Pancreas (tissue), 10 donors: ENCODE measurements at places on chromosomes 7 and 10.

DNA sequence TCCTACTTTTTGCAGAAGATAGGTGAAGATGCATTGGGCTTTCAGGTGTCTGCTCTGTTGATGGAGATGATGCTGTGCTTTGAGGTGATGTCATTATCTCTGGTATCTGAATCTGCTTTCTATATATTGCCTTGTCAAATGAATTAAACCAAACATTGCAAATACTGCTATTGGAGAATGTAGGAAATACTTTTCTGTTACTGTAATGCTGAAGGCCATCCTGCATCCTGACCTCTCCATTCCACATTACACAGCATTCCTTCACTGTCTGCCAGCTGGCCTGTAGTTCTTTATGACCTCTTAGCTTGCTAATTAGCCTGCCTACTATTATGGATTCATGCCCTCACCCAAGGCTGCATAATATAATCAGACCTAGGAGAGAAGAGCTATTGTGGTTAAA is 73.2 kb downstream of the VCL start:
- DNase-seq, result no peak

DNA sequence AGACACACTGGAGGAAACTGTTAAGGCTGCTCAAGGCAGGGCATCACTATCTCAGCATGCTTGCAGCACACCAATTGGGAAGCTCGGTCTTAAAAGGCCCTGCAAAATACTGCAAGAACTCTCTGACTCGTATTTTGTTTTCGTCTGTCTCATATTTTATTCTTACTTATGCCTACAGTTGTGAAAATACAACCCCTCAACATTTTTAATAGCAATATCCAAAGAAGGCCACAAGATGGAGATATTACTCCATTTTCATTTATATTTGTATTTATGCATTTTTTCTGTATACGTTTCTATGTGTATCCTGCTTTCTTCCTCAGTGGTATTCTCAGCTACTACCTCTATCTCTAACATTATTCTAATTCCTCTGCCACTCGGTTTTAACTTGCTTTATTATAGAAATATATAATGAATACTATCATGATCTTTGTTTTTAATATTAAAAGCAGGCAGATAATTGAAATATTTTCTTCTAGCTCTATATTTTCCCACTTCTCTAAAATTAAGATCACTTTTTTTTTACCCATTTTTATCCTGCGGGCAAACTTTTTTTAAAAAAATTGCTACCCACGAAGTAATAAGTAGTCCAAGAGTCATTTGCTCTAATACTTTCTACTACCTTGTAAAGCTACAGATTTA is 10.0 kb downstream of the DNAJC1 start:
- no peak for DNase-seq

DNA sequence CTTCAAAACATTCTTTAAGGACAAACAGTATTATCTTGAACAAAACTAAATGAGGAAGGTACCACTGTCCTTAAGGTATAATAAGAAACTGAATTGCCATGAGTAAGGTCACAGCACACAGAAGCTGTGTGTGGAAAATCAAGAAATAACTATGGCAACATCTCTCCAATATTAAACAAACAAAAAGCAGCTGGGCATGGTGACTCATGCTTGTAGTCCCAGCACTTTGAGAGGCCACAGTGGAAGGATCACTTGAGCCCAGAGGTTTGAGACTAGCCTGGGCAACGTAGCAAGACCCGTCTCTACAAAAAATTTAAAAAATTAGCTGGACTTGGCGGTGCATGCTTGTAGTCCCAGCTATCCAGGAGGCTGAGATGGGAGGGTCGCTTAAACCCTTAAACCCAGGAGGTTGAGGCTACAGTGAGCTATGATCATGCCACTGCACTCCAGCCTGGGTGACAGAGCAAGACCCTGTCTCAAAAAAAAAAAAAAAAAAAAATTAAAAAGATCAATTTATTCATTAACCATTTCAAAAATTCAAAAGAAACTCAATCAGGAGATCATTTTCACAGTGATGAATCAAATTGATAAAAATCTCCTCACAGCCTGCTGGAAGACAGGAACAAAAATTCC is 195.4 kb downstream of the SKIDA1 start:
- DNase-seq, result no peak

- DNase-seq, result no peak
Observed at GRCh38 chr7:33893377-33893776, 12.0 kb upstream of the BMPER start.

- no peak for DNase-seq
Observed at GRCh38 chr7:32042900-32043299, 27.3 kb downstream of the PDE1C start.

DNA sequence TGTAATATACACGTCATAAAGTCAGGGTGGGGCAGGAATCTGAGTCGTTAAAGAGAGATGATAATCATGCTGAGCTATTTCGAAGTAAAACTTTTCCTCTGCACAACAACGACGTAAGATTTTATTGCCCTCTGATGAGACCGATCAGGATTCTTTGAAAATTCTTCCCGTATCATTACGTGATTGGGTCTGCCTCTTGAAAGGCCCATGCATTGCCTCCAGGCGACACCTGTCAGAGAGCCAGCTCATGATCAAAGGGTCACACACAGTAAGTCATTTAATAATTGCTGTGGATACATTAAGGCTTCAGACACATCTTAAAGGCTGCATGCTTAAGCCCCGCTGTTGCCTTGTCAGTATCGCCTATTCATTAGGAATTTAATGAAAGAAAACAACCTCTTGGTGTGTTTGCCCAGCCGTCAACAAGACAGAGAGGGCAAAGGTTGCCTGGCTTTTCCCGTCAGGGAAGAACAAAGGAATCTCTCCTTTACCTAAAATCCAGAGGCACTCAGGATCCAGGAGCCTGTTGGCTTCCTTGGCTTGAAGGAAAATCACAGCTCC is 189.0 kb upstream of the SH2B2 start:
- DNase-seq, result no peak

- no peak for DNase-seq
Observed at GRCh38 chr10:62580396-62580795, 206.2 kb downstream of the ZNF365 start.

DNA sequence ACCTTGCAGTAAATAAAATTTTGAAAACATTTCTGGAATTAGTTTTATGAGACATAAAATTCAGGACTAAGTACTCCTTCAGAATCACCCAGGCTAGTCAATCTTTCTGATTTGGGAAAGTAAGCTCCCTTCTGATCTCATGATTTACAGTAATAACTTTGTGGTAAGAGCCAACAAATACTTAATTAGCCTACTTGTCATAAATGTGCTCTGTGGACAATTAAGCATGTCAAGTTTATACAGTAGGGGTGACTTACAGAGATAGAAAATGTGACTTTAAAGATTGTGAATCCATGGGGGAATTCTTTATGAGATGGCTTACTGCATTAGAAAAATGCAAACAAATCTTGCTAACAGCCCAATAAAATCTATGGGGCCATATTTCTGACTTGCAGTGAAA is 616.9 kb upstream of the GHITM start:
- no peak for DNase-seq

DNA sequence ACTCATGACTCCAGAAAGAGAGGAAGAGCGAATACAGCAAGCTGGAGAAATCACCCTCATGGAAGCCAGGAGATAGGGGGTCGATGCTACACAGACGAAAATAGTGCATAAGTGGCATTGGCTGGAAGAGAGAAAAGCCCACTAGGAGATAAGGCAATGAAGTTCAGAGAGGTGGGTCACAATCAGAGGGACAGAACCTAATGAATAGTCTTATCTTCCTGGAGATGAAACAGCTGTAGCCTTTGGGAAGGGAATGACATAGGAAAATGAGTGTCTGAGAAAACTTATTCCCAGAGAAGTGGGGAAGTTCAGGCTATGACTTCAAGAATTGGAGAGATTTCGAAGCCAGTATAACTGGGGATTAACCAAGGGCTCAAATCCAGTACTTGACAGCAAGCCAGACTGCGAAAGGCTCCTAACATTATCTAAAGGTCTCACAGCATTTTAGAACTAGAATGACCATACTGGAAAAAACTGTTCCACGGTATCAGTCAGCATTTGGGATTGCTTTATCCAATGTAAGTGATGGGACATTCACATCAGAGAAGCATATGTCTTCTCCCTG is 211.1 kb downstream of the ZNF365 start:
- no peak for DNase-seq
